ENCODE measurements at places on chromosomes 7 and 10.

DNA sequence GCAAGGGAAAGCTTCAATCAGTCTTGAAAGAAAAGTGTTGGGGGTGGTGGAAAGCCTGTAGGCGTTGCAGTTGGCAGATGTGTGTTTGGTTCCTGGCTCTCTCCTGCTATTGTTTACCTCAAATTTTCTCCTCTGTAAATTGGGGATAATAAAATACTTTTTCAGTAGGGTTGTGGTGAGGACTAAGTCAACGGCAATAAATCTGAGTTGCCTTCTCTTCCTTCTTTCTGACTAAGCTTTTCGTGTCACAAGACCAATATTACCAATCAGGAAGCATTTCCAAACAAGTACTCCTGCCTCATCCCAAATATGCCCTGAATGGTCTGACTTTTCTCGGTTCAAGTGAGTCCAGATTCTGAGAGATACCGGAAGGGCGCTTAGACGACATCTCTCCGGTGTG, 54.0 kb downstream of the CREB5 start:
- DNase-seq = no peak

- DNase-seq = no peak
Observed at GRCh38 chr10:14397066-14397465, 66.3 kb upstream of the FRMD4A start.

GRCh38 chr10:77673101-77673500, 35.5 kb upstream of the KCNMA1 start:
- DNase-seq = no peak

DNA sequence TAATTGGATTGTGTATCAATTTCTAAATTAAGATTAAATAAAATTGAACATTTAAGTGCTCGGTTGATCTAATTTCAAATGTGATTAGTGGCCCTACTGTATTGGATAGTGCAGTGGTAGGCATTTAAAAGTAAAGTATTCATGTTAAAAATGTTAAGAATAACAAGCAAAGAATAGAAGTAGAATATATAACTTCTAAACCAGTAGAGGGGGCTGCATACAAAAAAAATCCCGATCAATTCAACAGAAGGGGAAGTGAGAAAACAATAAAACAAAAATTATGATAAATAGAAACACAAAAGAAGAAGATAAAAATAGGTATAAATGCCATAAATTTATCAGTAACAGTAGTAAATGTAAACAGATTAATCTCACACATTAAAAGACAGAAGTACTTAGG, 24.9 kb upstream of the WDFY4 start:
- no peak for DNase-seq

DNA sequence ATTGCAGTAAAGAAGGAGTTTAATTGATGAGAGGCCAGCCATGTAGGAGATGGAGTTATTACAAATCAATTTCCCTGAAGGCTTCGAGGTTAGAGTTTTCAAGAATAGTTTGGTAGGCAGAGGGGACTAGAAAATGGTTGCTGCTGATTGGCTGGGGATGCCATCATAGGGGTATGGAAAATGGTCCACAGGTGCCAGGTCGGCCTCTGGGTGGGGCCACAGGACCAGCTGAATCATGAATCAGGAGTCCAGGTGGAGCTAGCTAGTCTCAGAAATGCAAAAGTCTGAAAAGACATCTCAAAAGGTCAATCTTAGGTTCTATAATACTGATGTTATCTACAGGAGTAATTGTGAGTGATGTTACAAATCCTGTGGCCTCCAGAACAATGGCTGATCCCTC, 714.0 kb upstream of the GHITM start:
- DNase-seq = no peak

DNA sequence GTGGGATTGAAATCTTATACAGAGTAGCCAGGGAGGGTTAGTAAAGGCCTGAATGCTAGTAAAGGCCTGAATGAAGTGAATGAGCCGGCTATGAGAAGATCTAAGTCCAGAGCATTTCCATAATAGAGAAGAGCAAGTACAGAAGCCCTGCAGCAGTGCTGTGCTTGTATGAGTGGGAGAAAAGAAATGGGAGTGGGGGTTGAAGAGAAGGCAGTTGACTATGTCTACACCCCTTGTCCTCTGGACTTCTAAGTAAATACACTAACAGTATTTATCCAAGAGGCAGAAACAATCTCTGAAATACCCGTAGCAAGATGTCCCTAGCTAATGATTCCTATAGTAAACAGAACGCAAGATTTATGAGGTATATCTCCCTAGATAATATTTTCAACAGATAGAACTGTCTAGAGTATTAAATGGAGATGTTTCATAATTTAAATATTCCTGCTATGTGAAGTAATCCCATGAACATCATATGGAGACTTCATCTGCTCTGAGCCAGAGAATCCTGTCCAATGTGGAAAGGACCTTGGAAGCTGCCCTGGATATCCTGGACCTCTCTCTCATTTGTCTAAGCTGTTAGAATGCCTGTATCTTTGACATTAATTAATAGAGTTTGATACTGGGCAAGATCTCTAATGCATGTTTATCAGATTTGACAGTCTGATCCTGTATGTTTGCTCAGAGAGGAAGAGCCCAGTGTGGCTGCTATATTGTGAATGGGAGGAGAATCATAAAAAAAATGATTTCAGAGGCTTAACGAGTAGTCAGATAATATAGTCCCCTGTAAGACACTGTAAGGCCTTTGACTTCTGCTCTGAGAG, 171.6 kb downstream of the LRRN3 start:
- DNase-seq = no peak

GRCh38 chr7:116851671-116852070, 10.7 kb upstream of the CAPZA2 start:
- no peak for DNase-seq

- DNase-seq = no peak
Observed at GRCh38 chr7:36468370-36469101, 78.9 kb downstream of the ANLN start.

GRCh38 chr7:127776776-127777386, 124.9 kb downstream of the SND1 start:
- DNase-seq = no peak

DNA sequence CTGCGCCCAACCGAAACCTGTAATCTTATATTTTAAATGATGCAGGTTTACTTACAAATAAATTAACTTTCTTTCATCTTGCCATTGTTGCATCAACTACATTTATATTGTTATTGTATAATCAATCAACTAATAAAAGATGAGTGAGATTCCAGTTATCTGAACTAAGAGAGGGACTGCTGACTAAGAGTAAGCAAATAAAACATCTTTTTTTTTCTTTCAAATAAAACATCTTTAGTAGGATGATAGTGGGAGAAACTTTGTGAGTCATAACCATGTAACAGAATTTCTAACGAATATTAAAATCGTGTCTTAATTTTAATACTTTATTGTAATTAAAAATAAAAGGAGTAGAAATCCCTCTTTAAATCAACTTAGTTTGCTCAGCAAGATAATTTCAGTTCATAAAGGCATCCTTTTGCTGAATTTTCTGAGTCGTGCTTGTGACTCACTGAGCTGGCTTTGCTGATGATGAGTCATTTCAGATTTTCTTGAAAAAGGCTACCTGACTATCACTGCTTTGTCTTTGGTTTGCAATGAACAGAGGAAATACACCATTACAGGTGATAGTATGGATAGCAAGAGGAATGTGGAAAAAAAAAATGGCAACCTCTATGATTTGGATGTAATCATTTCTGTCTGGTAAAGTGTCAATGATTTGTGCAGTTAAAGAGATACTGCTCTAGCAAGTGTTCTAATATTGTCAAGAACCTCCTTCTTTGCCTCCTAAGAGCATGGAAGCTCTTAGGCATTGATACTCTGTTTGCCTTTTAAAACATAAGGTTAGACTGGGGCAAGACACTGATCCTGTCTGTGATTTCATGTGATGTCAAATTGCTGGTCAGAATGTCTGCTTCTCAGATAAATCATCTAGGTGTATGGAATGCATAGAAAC, 119.5 kb downstream of the GPR158 start:
- no peak for DNase-seq

DNA sequence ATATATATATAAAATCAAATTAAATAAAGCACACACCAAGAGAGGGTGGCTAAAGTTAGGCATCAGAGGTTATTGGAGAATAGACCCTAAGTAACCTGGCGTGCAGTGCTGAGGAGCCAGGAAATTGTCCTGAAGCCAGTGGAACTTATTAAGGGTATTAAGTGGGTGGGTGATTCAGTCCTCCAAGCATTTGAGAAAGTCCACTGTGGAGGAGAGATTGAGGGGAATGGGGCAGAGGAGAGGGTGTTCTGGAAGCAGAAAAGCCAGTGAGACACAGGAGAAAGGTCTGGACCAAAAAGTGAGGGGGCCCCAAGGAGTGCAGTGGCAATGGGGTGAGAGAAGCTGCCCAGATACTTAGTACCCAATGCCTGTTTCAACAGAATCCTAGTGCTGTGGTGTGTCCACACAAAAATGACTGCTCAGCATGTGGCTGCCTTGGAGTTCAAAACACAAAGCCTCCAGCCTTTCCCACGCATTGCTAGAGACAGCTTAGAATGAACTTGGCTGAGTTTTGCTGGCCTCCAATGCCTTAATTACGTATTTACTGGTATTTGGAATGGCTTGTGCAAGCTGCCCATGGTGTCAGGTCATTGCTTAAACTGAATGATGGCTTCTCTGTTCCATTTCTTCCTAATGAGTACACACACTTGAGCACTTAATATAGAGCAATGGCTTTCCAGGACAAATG, 44.9 kb upstream of the CHST15 start:
- no peak for DNase-seq

DNA sequence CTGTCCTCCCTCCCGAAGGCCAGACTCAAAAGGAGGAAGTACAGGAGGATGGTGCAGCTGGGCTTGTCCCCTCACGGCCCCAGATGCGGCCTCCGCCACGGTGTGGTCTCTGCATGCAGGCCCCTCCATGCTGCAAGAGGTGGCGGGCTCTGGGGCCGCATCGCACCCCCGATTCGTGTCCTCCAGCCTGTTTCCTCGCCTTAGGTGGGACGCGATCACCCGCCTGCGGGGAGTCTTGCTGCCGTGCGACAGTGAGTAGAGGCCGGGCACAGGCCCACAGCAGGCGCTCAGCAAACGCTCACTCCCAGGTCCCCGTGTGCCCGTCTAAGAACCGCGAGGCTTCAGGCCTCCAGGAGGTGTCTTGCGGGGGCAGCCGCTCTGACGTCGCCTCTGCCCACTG, 13.9 kb upstream of the FAM20C start:
- DNase-seq = no peak

DNA sequence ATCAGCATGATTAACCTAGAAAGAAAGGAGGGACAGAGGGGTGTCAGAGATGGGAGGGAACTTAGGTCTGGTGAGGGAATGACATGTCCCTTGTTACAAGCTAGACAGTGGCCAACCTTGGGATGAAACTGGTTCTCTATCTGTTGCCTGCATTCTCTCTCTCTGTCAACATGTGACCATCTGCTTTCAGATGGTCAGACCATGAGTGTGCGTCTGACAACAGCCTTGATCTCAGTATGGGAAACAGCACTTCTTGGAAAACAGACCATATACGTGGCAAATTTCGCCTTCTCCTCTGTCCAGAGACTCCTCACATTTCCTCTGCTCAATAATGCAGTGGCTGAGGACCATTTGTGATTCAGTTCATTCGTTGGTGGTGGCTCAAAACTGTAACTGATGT, 845.9 kb downstream of the TYW1 start:
- DNase-seq = no peak

DNA sequence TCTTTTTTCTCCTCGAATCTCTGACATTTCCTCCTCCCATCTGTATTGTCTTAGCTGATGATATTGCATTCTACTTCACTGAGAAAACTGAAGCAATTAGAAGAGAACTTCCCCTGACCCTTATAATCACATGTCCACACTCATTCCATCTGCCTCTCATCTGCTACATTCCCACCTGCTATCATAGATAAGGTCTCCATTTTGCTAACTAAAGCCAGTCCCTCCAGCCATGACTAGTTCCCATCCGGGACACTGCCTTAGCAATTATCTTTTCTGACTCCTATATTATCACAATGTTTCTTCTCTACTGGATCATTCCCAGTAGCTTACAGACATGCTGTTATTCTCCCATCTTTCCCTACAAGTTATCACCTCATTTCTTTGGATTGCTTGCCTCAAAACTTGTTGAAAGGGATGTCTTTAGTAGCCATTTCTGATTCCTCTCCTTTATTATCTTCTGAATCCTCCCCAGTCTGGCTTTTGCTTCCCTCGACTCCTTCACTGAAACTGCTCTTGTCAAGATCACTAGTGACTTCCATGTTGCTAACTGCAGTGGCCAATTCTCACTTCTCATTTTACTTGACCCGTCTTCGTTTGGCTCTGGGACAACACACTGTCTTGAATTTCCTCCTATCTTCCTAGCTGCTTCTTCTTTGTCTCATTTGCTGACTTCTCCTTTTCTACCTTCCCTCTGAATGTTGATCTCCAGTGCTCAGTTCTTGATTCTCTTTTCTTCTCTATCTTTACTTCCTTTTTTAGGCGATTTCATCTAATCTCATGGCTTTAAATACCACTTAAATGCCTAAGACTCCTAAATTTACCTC, 35.9 kb downstream of the FZD1 start:
- no peak for DNase-seq

DNA sequence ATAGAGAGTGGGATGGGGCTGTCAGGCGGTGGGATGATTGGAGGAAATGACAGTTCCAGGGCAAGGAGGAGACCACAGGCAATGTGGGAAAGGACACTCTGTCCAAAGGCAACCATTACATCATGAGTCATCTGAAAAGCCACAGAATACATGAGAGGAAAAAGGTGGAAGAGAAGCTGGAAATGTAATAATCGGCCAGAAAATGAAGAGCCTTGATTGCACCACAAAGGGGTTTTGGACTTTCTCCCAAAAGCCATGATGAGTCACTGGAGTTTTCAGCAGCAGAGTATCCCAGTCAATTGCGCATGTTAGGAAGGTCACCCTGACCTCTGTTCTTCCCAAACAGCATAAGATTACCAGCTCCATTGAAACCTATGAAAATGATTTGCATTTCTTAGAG, 222.0 kb downstream of the LHFPL3 start:
- no peak for DNase-seq

DNA sequence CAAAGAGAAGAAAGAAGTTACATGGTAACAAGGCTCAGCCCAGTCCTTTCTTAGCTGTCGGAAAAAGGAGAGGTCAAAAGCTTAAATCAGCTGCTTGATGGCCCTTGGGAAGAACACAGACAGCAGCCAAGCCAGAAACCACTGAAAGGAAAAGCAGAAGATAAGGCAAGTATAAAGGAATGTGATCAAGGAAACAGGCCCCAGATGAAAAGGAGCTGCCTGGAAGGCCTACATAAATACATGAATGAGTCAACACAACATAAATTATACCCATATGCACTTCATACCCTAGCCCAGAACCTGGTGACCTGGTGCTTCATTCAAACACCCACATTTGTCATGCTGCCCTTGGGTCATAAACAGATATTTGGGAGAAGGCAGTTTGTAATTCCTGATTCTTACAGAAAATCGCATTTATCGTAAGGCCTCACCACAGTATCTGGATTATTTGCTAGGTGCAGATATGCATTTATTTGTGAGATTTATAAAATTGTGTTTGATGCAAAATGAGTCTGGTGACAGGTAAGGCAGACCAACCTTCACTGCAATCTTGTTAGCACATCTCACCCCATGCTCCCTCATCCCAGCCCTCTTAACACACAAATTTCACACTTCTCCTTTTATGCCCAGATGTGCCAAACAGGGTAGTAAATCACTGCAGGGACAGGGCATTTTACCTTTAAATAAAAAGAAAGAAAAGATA, 94.9 kb upstream of the KCNIP2 start:
- DNase-seq = no peak

Data from stimulated activated CD4-positive, alpha-beta T cell treated with anti-CD3 and anti-CD28 coated beads, TNF-alpha, amount 100 ng/mL, for 24 hours (primary cell).